ENCODE measurements at places on chromosomes 2 and 18.
A peak's percentile ranks its signal among the peaks of the same experiment; 100 is the strongest.

- no peak for DNase-seq
These were observed 104.2 kb downstream of the CCDC85A start for GRCh38 chr2:56287974-56288373.

- no peak for DNase-seq
These were observed 289.2 kb downstream of the TDRD15 start for GRCh38 chr2:21412944-21413443.

DNA sequence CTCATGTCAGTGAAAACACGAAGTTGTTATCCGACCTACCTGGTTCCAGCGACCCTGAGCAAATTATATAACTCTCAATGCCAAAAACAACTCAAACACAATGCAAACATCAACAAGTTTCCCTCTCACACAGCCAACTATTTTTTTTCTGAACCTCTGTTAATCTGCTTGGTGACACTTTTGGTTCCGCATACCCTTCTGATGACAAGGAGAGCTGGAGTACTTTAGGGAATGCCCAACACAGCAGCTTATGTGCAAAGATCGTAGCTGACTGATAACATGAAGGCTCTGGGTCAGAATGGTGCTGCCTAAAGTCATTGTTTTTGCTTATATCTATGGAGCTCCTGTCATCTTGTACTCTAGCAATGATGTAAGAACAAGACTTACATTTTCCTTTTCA is 72.7 kb upstream of the CCDC68 start:
- no peak for DNase-seq

- no peak for DNase-seq
These were observed 112.5 kb upstream of the SLC38A11 start for GRCh38 chr2:165067643-165068486.

- no peak for DNase-seq
These were observed 129.0 kb downstream of the NCK2 start for GRCh38 chr2:105873721-105874120.

DNA sequence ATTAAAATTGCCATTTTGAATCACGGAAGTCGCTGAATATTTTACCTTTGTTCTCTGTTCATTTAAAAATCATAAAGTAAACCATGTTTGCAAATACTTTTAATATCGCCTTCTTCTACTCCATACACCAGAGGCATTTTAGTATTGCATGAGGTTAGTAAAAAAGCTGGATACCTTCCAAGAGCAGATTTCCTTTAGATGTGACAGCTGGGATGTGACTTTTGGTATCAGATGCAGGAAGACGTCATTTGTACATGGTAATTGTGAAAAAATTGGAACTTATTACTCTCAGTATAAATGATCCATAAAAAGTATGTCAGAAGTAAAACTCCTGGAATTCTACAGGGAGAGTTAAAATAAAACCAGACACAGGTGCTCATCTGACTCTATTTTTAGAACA is 89.5 kb downstream of the SLC4A10 start:
- no peak for DNase-seq

GRCh38 chr2:168184681-168185513 is 62.5 kb downstream of the STK39 start:
- no peak for DNase-seq

DNA sequence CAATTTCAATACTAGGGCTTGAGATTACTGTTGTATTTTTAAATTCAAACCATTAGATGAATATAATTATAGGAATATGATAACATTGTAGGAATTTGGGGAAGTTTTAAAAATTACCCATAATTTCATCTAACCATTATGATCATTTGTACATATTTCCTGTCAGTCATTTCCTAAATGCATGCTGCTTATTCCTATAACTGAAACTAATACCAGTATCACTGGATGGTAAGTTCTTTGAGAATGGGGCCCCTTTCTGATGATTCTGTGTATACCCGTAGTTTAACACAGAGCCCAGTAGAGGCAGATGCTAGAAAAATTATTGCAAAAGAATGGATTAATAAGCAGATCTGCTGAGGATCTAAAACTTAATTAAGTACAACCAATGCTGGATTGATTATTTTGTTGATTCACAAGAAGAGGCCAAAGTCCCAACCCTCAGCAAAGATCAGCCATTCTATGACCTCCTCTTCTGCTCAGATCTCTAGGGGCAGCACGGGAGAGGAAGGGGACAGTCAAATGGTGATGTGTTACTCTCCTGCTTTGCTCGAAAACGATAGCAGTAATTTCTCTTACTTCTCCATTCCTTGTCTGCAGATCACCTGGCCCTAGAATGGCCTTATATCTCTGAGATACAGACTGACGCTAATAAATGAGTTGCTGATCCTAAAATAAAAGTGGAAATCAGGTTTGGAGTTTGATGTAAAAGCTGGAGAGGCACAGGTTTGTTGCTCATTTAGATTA is 69.5 kb upstream of the PELI1 start:
- no peak for DNase-seq

DNA sequence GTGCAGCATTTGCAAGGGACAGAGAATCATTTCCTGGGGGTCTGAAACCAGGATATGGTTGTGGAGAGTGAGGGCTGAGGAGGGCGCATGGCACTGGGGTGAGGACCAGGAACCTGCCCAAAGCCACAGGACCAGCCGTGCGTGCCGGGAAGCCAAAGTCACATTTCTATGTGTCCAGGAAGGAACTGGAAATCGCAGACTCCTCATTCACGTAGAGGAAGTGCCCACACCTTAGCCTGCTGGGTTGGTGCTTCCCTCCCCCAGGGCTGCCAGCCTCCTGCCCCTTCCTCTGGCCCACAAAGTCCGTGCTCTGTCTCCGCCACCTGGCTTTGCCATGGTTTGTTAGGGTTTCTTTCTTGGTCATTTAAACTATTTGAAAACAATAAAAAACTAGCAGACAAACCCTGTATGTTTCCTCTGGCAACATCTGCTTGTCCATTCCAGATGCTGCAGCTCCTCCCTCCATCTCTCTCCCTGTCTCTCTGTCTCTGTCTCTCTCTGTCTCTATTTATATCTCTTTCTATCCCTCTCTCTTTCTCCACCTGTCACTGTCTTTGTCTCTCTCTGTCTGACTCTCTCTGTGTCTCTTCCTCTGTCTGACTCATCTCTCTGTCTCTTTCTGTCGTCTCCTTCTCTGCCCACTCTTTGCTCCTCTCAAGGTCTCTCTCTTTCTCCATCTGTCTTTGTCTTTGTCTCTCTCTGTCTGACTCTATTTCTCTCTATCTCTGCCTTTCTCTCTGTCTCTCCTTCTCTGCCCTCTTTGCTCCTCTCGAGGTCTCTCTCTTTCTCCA is 163.2 kb upstream of the TPO start:
- DNase-seq: no peak

- DNase-seq: peak; percentile 47
These were observed 101.9 kb downstream of the FOXI3 start for GRCh38 chr2:88350331-88351248.

DNA sequence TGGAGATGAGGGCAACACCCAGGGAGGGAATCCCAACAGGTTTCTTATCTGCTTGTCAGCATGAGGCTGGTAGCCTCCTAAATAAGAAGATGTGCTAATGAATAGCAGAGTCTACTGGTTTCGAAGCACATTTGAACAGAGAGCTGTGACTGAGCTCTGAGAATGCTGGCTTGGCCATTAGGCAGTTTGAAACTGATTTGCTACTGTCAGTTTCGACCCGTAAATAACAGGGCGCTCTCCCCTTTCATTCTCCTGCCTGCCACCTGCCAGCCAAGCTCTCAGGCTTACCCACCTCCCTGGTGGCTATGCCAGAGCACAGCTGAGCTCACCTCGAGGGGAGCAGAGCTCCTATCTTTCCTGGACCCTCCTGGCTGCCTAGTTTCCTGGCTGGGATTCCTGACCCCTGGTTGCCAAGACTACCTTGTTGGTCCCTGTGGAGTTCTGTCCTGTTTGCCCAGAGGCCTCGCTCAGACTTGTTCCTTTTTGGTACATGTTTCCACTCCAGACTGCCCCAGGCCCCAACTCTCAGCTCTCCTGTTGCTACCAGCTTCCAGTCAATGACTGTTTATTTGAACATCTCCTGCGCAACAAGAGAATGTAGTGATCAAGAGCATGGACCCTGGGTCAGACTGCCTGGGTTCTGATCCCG is 102.3 kb upstream of the ALPP start:
- no peak for DNase-seq

DNA sequence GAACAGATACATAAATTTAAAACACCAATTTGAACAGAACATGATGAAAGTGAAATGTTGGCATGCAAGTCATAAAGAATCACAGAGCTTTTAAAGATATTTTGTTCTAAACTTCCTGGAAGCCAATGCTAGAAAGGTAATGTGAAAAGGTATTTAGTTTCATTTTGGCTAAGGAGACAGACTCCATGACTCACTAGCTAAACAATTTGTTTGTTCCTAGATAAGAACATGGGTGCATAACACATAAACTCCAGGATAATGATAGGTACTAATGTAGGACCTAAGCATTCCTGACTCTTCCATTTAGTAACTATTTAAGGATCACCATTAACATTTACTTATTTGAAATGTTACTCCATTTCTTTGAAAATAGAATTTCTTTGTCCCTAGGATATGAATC is 292.5 kb upstream of the CNTNAP5 start:
- DNase-seq: no peak

- DNase-seq: no peak
These were observed 190.1 kb downstream of the LNPK start for GRCh38 chr2:175811971-175812370.

DNA sequence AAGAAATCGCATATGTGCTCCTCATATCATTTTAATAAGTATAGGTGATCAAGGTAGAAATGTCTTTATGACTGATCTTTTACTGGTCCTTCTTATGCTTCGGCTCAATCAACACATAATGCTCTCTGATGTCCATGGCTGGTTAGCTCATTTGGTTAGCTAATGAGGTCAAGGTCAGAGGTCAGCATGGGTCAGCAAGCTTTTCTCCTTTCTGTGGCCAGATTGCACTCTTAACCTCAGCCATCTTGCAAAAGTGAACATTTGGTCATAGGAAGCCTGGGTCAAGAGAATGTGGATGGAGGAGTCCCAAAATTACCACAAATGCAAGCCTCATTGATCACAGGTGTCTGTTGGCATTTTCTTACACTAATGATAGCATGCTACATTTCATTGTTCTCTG is 35.4 kb upstream of the DARS1 start:
- no peak for DNase-seq

- no peak for DNase-seq
These were observed 42.2 kb downstream of the KIDINS220 start for GRCh38 chr2:8794923-8795825.

DNA sequence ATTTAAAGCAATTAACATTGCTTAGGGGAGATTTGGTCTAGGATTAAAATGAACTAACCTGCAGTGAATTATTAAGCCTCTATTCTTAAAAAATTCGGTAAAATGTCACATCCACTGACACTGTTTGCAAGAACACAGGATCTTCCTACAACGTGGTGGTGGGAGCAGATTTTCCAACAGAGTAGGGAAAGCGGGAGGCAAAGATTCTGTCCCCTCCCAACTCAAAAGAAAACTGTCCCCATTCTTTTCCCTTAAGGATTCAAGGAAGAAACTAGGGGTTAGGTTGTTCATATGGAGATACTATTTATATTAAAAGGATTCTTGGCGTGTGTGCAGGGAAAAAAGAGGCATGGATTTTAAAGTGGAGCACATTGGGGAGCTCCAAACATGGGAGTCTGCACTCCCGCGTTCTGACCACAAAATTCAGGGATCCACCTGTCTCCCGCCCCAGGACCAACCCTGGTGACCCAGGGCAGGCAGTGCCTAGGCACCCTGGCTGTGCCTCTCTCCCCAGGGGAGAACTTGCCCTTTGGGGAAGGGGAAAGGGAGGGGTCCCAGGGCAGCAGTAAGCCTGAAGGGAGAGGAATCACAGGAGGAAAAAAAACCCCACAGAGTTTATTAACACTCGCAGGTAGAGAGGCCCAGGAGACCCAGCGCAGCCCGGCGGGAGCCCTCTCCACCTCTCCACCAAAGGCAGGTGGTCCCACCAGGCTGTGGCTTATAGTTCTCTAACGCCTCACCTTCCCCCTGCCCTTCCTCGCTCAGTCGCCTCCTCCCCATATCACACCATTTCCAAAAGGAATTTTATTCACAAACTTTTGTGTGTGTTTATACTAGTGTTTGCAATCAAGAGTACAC is 2.3 kb downstream of the PTGR3 start:
- DNase-seq: no peak

GRCh38 chr2:30359644-30360167 is 87.3 kb upstream of the LCLAT1 start:
- DNase-seq: no peak

DNA sequence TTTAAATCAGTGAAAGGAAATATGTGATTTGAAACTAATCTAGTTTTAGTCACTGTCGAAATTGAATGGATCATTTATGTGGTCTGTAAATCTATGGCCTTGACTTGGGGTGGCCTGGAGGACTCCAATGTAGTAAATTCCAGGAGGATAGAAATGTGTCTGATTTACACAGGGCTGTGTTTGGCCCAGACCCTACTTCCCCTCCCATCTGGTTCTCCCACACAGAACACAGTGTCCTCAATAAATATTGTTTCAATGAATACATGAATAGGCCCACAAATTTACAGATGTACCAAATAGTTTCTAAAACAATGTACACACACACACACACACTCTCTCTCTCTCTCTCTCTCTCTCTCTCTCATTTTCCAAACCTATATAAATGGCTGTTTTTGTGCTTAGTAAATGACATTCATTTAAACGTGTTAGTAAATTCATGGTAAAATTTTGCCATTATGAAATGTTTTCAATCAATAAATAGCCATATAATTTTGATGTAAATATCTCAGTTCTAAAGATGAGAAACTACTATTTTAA is 1.9 kb downstream of the CCDC68 start:
- no peak for DNase-seq

DNA sequence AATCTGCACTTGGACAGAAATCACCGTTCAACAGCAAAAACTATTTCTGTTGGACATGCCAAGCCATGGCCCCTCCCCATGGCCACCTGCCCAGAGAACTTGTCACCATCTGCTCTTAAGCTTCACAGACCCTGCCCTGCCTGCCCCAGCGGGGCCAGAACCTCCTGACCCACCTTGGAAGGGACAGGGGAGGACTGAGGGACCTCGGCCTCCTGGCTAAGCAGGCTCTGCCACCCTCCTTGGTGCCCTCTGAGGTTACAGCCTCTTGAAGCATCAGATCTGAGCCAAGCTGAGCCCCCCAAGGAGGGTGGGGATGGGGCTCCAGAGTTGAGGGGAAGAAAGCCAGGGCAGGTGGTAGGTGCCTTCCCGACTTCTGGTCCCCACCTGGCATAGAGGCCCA is 6.5 kb downstream of the TEX261 start:
- no peak for DNase-seq

GRCh38 chr2:21229302-21229701 is 105.5 kb downstream of the TDRD15 start:
- no peak for DNase-seq

GRCh38 chr2:136238286-136239078 is 120.5 kb upstream of the CXCR4 start:
- peak; percentile 39 for DNase-seq

- DNase-seq: no peak
These were observed 135.4 kb downstream of the PHLPP1 start for GRCh38 chr18:62850619-62851306.

- no peak for DNase-seq
These were observed 13.2 kb upstream of the DES start for GRCh38 chr2:219404954-219405353.

All from T-helper 1 cell (primary cell).